ENCODE measurements at places on chromosomes 12 and 14.

GRCh38 chr12:103075848-103076247 is 118.4 kb downstream of the ASCL1 start:
- DNase-seq: no peak

- no peak for DNase-seq
These were observed 466.9 kb downstream of the FUT8 start for GRCh38 chr14:65879248-65880009.

GRCh38 chr12:43883748-43884147 is 47.9 kb downstream of the TMEM117 start:
- DNase-seq: no peak

DNA sequence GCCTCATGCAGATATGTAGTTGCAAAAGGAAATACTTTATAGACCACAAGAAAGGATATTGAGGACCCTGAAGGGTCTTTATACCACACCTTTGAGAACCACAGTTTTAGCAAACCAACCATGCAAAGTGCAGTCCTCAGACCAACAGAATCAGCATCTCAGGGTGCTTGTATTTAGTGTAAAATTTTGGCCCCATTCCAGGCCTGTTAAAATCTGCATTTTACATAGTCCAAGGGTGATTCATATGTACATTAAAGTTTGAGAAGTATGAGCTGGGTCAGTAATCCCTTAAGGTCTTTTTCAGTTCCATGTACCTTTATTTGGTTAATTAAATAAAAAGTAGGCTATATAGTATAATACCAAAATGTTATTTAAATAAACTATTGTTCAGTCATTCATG is 91.2 kb downstream of the WNK1 start:
- DNase-seq: no peak

DNA sequence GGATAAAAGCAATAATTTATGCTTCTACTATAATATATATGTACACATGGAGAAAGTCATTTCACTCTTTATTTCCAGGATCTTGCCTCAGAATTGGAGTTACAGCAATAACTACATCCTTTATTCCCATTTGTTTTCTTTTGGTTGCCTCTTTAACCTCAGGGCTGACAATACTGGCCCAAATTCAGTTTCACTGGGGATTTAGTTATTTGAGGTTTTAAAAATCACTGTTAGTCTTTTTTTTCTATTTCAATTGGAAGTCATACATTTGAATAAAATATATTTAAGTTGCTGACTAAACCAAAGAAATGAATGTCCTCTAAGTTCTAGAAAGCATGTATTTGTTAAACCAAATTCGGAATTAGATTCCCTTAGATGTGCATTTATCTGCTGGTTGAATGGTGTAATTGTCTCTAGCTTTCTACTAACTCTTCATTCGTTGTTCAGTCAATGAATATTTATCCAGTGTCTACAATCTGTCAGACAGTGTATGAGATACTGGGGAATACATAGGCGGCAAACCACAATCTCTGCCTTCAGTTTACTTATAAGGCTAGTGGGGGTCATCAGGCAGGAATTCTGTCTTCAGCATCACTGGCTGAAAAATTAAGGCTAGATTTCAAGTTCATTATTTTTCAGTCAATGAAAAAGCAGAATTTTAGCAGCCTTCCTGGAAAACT is 190.8 kb upstream of the ARHGAP5 start:
- no peak for DNase-seq

GRCh38 chr12:65668981-65669695 is 155.1 kb upstream of the HMGA2 start:
- DNase-seq: no peak

DNA sequence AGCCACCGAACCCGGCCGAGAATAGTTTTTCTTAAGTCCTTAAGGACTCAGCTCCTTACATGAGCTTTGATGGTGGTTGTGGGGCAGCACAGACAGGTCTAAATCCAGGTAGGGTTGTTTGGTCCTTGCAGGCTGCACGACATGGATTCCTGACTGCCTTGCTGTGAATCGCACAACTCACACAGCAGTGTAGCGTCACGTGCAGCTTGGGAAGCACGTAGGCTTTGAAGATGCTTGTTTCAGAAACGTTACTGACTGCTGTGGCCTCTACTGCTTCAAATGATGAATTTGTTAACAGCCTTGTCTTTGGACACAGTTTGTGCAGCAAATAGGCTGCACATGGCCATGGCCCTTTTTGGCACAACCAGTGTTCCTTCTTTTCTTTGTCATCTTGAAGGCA is 29.9 kb downstream of the ZBTB42 start:
- no peak for DNase-seq

DNA sequence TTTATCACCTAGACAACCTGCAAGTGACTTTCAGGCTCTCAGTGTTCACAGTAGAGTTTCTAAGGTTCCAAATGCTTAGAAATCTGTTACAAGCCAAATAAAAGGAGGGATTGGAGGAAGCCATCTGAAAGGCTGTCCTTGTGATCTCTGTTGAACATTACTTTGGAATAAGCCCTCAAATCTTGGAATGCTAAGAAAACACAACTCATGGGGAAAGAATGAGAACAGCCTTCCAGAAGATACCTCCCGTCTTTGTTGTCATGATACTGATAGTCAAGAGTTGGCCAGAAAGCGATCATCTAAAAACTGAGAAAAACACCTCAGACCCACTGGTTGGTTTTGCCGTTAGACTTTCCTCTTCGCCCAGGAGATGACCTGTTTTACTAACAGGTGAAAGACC is 44.4 kb upstream of the KCNK13 start:
- DNase-seq: no peak

DNA sequence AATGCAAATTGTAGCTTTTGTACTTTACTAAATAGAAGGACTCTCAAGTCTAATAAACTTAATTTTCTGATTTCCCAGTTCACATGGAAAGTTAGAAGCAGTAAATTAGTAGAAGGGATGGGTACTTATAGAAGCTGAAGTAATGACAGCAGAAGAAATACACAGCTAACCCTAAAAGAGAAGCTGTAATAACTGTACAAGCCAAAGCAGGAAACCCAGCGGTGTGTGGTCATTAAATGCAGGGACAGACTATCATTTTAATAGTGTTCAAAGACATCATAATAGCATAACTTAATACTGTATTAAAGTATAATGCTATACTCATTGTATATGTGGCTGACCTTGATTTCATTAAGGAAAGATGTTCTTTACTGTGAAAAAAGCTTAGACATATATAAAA is 74.9 kb downstream of the PCNX1 start:
- DNase-seq: peak; percentile 23

GRCh38 chr14:33999771-34000291 is 49.0 kb upstream of the EGLN3 start:
- no peak for DNase-seq

DNA sequence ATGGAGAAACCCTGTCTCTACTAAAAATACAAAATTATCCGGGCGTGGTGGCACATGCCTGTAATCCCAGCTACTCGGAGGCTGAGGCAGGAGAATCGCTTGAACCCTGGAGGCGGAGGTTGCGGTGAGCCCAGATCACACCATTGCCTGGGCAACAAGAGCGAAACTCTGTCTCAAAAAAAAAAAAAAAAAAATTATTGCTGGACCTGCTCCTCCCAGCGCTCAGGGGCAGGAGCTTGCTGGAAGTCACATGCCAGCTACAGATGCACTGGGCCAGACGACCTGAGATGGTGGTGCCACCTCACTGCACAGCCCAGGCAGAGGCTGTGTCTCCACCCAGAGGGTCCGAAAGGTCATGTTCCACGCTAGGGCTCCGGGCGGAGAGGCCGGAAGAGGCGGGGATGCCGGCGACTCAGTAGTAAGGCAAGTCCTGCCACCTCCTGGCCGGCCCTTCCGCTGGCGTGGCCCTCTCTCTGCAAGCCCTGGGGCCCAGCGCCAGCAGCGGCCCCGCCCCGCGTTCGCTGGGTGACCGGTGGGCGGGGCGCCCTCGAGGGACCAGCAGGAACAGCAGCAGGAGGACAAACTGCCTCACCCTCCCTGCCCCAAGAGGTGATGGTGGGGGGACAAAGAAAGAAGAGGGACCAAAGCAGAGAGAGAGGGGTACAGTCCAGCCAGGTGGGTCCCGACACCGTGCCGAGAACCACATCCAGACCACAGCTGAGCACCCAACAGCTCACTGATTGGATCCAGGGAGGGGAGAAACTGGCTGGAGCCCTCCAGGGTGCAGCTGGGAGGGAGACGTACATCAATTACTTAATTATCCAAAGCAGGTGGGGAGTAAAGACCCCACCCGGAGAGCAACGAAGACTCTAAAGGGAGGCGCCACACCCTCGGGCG is 3.6 kb upstream of the RHOF start:
- peak; percentile 97 for DNase-seq

- no peak for DNase-seq
These were observed 59.6 kb downstream of the FIGNL2 start for GRCh38 chr12:51788876-51789275.

- DNase-seq: no peak
These were observed 189.2 kb upstream of the C14orf180 start for GRCh38 chr14:104390221-104390931.

DNA sequence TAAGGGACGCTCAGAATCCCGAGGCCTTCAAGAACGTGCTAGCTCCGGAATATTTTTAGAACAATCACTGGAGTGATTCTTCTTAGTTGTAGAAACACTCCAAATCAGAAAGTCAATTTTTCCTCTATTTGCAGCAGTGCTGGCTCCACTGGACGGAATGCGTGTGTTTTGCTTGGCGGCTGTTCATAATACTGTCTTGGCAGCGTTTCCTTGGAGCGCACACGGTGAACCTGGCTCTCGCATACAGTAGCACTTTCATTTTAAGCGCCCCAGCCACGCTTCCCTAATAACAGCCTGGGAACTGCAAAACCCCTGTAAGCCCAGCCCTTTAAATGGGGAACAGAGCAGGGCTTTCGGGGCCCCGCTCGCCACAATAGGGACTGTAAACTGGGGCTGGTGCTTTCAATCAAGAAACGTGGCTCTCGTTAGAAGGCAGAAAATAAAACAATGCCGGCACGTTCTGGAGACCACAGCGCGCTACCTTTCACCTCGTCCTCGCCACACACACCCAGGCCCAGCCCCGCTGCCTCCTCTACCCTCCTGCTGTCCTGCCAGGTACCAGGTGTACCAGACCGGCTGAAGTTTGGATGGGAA is 79.9 kb downstream of the BCL11B start:
- DNase-seq: peak; percentile 37

Measured in NCI-H1417 (cell line).